ENCODE measurements at places on chromosomes 2 and 18.

GRCh38 chr2:78407960-78408794 lies 617.3 kb upstream of the REG3G start:
- DNase-seq, result no peak

- no peak for DNase-seq
These were observed 293 bp upstream of the D2HGDH start for GRCh38 chr2:241734208-241734466.

DNA sequence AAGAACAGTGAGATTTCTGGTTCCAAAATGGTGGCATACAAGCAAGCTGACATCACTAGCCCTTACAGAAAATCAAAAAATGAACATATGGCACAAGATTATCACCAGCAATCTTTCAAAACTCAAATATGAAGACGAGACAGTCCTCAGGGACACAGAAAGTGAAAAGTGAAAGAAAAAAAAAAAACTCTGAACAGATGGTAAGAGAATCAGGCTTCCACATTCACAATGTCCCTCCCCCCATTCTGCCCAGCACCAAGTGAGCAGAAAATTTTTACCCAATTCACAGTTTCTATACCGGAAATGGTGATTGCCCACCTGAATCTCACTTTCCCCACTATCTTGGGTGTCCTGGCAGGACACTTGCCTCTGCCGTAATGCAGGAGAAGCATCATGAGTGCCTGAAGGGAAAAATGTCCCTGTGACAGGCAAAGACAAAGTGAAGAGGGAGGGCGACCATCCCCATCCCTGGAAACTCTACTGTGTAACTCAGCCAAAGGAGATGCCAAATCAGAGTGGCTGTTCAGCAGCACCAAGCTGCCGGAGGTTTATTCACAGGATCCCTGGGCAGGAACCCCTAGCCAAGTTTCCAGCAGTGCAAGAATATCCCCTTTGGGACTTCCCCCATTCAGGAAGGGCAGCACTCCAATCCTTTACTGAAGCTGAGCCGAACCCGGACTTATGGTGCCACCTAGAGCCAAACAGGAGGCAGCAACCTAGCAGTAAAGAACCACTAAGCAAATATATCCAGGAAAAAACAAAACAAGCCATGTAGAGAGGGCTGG lies 312.2 kb downstream of the LRATD1 start:
- no peak for DNase-seq

- no peak for DNase-seq
These were observed 43.4 kb downstream of the KANSL3 start for GRCh38 chr2:96594691-96595152.

DNA sequence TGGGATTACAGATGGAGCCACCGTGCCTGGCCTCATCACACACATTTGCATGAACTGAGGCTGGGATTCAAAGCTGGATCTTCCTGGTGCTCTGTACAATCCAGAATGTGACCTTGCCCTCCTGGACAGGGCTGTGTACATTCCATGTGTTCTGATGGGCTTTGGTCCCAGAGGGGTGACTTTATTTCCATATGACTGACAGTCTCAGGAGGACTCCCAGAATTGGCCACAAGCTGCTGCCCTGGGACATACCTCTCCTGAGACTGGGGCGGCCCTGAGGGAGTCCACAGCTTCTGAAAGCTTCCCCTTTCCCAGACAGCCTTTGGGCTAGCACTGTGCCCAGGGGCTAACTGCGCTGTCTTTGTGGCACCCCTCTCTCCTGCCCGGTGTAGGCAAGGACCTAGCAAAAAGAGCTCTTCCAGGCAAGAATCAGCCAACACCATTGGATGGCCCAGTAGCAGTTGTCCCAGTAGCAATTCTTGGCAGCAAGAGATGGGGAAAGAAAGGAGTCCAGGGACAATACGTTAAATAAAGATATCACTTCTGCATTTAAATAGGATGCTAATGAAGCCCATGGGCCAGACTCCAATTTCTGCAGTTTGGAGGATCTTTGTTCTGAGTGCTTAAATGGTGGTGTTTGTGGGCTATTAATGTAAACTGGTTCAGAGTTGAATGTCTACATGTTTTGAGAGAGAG lies 26.4 kb upstream of the ZNF532 start:
- no peak for DNase-seq

DNA sequence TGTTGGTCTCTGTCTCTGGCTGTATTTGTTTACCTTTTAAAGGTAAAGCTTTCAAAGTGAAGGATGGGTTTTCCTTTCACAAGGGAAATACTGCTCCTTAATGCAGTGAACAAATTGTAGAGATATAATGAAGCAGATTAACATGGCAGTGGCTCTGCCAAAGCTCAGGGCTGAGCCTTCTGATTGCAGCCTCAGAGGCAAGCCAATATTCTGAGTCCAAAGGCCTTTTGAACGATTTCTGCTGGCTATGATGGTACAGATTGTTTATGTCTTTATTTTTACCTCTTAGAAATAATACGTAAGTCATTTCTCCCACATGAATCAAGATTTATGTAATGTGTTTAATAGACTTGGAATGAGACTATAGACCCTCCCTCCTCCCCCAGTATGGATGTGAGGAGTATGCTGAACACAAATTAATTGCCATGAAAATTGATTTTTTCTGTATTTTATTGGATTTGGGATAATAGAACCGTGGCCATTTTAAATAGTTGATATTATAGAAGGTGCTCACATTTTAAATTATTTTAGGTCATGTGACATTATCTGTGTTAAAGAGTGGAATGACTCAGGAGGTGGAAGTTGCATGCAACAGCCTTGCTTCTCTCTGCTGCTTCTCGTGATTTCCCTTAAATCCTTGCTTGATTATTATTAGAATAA lies 772 bp downstream of the SCN2A start:
- no peak for DNase-seq
